Activated naive CD4-positive, alpha-beta T cell treated with anti-CD3 and anti-CD28 coated beads for 36 hours (primary cell): ENCODE measurements at places on chromosomes 5 and 9. TPM values are rescaled to one million over a fixed set of nuclear protein-coding genes. Genes with fewer than 3 reads are reported as not detected.

GRCh38 chr9:29319736-29320513 is 1746.6 kb upstream of the C9orf72 start:
- no peaks in the 10 kb centered on the region for H3K36me3 ChIP-seq
- no peaks in the 10 kb centered on the region for H3K27me3 ChIP-seq
- no peak overlapping the region for H3K4me3 ChIP-seq
- no peak for DNase-seq
- H3K4me1 ChIP-seq = no peaks in the 10 kb centered on the region
- H3K27ac ChIP-seq = no peak overlapping the region

Gene ERAP2
- total RNA-seq = 111 TPM

Gene MPDZ
- not detected for total RNA-seq

DNA sequence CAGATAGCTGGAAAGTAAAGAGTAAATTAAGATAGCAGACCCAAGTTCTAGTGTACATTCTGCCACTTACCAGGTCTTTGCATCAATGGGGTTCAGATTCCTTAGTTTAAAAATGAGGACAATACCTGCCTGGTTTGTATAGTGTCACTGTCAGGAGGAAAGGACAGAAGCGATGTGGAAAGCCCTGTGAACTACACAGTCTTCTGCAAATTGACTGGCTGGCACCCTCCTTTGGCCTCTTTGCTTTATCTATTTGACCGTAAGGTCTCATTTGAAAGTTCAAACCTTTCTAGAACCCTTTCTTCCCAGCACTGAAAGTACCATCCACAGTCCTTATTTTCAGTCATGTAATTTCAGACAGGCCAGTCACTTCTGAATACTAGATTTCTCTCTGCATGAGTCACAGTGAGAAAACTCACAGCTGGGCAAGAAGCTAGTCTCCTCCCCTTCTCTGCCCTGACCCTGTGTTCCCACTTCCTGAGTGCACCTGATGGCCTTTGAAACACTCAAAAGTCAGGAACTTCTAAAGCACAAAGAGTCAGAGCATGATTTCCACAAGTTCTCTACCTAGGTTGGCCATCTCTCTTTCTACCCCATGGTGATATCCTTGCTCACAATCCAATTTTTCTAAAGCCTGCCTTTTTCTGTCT is 91.3 kb upstream of the RASEF start:
- H3K27ac ChIP-seq = no peak overlapping the region
- no peak overlapping the region for H3K4me3 ChIP-seq
- H3K27me3 ChIP-seq = peaks cover 2% of the 10 kb centered on the region
- no peaks in the 10 kb centered on the region for H3K36me3 ChIP-seq
- no peak for DNase-seq

DNA sequence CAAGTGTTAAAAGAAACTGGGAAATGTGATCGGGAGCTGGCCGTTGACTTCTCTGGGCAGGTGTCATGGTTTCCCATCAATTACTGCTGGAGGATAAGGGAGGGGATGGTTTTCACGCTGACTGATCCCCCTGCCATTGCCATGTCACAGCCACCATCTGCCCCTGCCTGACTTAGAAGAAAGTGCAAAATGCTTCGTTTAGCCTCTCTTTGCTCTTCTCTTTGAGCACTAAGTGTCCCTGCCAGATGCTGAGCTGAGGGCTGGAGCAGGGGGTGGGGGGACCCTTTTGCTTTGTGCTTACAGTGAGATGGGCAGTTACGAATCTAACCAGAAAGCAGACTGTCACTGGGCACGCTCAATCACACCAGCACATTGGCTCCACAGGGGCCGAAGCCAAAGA is 138.4 kb upstream of the ALDH1B1 start:
- no peaks in the 10 kb centered on the region for H3K36me3 ChIP-seq
- no peaks in the 10 kb centered on the region for H3K4me1 ChIP-seq
- no peak for DNase-seq
- no peaks in the 10 kb centered on the region for H3K27me3 ChIP-seq
- H3K27ac ChIP-seq = no peak overlapping the region

Gene GLRA1
- total RNA-seq = not detected

GRCh38 chr5:159638954-159639559 is 277.2 kb upstream of the ADRA1B start:
- H3K27me3 ChIP-seq = peaks cover 4% of the 10 kb centered on the region
- no peaks in the 10 kb centered on the region for H3K36me3 ChIP-seq
- H3K4me1 ChIP-seq = no peaks in the 10 kb centered on the region
- no peak for DNase-seq

- no peaks in the 10 kb centered on the region for H3K27me3 ChIP-seq
- DNase-seq = no peak
- peaks cover 17% of the 10 kb centered on the region for H3K36me3 ChIP-seq
Measured at GRCh38 chr5:100860407-100860806, 42.7 kb downstream of the ST8SIA4 start.

DNA sequence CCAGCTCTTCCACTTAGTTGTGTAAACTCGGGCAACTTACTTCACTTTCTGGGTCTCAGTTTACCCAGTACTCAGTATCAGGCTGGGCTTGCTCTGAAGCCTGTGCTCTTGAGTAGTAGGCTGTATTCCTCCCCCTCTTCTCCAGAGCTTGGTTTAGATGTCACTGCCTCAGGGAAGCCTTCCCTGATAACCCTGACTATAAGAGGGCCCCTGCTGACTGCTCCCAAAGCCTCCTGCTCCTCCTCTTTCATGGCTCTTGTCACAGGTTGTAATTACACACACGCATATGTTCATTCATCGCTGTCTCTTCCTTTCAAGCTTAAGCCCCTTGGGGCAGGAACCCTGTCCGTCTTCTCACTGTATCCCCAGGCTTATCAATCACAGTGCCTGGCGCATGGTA is 140.2 kb downstream of the RGS3 start:
- H3K4me1 ChIP-seq = peaks cover 4% of the 10 kb centered on the region
- H3K4me3 ChIP-seq = no peak overlapping the region
- no peaks in the 10 kb centered on the region for H3K27me3 ChIP-seq
- H3K36me3 ChIP-seq = no peaks in the 10 kb centered on the region
- no peak overlapping the region for H3K27ac ChIP-seq
- DNase-seq = no peak

DNA sequence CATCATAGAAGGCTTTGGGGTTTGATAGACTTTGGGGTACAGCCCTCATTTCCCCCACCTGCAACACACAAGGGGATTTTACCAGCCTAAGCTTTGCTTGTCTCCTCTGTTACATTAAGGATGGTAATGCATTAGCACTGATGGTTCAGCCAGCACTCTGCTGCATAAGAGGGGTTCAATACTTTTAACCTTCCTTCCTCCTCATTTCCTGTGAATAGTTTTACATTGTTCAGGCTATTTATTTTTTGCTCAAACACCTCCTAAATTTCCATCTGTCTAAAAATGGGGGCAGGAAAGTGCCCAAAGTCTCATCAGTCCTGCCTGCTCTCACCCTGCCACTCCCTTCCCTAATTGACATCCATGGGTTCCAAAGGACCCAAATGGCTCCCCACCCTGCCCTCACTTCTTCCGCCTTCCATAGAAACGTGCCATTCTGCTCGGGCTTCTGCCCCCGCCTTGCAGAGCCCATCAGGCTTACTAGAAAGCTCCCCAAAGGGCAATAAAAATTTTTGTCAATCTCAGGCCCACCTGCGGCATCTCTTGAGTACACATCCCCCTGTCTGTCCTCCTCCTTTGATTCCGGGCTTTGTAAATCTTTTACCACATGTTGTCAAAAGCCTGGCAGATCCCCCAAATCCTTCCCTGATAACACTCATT is 239.5 kb upstream of the SLC24A2 start:
- no peak overlapping the region for H3K27ac ChIP-seq
- no peaks in the 10 kb centered on the region for H3K4me1 ChIP-seq
- no peak for DNase-seq
- no peak overlapping the region for H3K4me3 ChIP-seq
- no peaks in the 10 kb centered on the region for H3K36me3 ChIP-seq

- no peak for DNase-seq
- H3K36me3 ChIP-seq = no peaks in the 10 kb centered on the region
- H3K4me3 ChIP-seq = no peak overlapping the region
Measured at GRCh38 chr5:125113328-125113727, 366.9 kb upstream of the ZNF608 start.

GRCh38 chr9:137960496-137960895 is 82.9 kb downstream of the CACNA1B start:
- no peak overlapping the region for H3K27ac ChIP-seq
- peak; percentile 3 for DNase-seq
- H3K36me3 ChIP-seq = no peaks in the 10 kb centered on the region
- H3K4me1 ChIP-seq = no peaks in the 10 kb centered on the region
- H3K4me3 ChIP-seq = no peak overlapping the region
